ENCODE measurements at places on chromosomes 1 and 21. TPM values are rescaled to one million over a fixed set of nuclear protein-coding genes. Genes with fewer than 3 reads are reported as not detected.

GRCh38 chr21:14880922-14881321, 183.9 kb downstream of the NRIP1 start:
- no peak for DNase-seq

Gene TFF2
- not detected for total RNA-seq

- DNase-seq: no peak
Measured at GRCh38 chr1:197222780-197223179, 45.3 kb upstream of the CRB1 start.

Gene BRDT
- not detected for total RNA-seq

DNA sequence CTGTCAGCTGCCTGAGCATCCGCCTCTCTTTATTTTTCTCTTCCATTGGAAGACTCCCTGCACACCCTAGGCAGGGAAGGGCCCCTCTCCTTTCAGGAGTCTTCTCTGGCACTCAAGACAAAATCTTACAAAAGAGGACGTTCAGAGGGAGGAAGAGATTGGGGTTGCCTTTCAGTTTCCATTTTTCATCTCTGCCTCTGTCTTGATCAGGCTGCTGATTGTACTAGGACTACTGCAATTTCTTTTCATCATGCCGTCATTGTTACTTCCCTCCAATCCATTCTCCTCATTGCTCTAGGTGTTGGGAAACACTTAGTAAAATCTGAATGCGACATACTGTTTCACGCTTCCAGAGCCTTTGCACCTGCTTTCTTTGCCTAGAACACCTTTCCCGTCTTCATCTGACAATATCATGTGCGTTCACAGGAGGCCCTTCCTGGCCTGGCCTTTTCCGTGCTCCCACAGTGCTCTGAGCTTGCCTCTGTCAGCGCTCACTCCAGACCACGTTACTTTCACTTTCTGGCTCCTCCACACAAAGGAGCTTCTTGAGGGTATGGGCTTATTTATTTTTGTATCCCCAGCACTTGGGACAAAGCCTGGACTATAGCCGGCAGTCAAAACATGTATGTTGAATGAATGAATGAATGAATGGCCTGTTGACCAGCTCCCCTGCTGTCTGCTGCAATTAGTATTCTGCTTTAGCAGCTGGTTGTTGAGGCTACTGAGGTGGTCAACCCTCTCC, 10.9 kb downstream of the LRRC71 start:
- DNase-seq: no peak

Gene TRIM46
- total RNA-seq: 0.43 TPM

- DNase-seq: no peak
Measured at GRCh38 chr1:206569556-206569955, 42.7 kb downstream of the EIF2D start.

Gene AURKAIP1
- total RNA-seq: 128 TPM

- no peak for DNase-seq
Measured at GRCh38 chr21:14520535-14520934, 25.6 kb downstream of the SAMSN1 start.

Gene HSPA6
- 0.45 TPM for total RNA-seq

Gene HPCA
- not detected for total RNA-seq

GRCh38 chr1:25821630-25822091, 1.9 kb downstream of the MTFR1L start:
- no peak for DNase-seq

- no peak for DNase-seq
Measured at GRCh38 chr1:60936591-60937342, 145.6 kb upstream of the NFIA start.

Gene RGS13
- not detected for total RNA-seq

- DNase-seq: no peak
Measured at GRCh38 chr1:211013346-211014240, 120.4 kb downstream of the KCNH1 start.

DNA sequence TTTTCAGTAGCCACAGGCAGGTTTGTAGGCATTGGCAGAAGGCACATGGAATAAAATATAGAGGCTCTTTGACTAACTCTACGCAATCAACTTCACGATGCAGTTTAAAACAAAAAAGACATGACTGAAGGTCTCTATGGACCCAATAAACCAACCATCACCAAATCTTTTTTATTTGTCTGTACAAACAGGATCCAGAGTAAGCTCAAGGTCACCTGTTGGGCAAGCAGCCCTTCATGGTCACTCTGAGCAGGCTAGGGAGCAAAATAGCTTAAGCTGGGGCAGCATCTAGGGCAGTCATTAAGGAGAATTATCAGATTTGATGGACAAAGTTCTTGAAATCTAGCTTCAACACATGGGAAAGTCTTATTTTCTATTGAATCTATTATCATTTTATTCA, 26.8 kb upstream of the PROX1 start:
- DNase-seq: no peak

Gene GPR37L1
- total RNA-seq: not detected

Gene PTPRF
- 32.0 TPM for total RNA-seq

GRCh38 chr1:7561331-7561921, 209.7 kb upstream of the VAMP3 start:
- DNase-seq: no peak

GRCh38 chr1:244709076-244709475, 56.1 kb downstream of the DESI2 start:
- DNase-seq: no peak

Gene PADI6
- not detected for total RNA-seq

Gene SYT11
- total RNA-seq: 0.14 TPM

GRCh38 chr1:38173157-38173831, 126.7 kb upstream of the POU3F1 start:
- no peak for DNase-seq

Gene FCGR3B
- total RNA-seq: not detected

Gene OR6N1
- total RNA-seq: not detected

- DNase-seq: no peak
Measured at GRCh38 chr1:199015799-199016198, 377.0 kb downstream of the PTPRC start.

DNA sequence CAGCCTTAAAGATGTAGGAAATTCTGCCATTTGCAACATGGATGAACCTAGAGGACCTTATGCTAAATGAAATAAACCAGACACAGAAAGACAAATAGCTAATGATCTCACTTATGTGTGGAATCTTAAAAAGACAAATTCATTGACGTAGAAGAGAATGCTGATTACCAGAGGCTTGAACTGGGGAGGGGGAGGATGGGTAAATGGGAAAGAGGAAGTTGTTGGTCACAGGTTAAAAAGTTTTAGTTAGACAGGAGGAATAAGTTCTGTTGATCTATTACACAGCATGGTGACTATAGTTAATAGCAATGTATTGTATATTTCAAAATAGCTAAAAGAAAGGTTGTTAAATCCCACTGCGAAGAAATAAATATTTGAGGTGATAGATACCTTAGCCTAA, 62.8 kb downstream of the PKN2 start:
- DNase-seq: no peak

DNA sequence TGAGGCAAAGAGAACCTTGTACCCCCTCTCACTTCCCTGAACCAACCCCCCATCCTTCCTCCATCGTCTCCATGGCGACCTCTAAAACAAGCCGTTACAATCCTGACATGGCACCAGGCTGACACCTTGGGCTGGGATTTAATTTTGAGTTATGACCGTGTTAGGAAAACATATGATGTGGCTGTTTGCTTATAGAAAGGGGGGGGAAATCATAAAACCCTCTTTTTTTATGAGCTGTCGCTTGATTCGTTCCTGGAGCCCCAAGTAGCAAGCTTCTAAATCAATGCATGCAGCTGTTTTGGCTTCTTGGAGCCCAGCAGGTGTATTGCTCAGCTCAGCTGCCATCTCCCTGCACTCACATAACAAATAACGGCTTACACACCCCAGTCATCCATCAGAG, 301.2 kb upstream of the SPAG17 start:
- no peak for DNase-seq

Gene FCGR3A
- not detected for total RNA-seq

Gene MIXL1
- not detected for total RNA-seq

Gene PROX1
- total RNA-seq: 0.12 TPM

Gene HES2
- 0.57 TPM for total RNA-seq

DNA sequence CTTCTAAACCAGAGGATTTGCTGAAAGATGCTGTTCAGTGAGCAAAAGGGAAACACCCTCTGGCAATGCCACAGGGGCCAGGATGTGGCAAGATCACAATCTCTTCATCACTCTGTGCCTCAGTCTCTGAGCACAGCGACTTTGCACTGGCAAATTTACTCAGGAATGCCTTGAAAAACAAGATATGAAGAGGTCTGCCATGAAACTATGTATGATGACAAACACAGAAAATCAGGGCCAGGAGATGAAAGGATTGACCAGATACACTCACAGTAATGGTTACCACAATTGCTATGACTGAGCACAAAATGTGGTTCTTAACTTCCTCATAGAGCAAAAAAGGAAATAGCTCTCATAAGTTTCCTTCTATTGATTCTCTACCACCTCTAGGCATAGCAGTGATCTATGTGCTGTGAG, 5.8 kb downstream of the TTC13 start:
- no peak for DNase-seq

- no peak for DNase-seq
Measured at GRCh38 chr1:166763318-166763717, 76.0 kb upstream of the POGK start.

- no peak for DNase-seq
Measured at GRCh38 chr1:83637586-83637985, 361.3 kb downstream of the TTLL7 start.

GRCh38 chr1:177082855-177083693, 81.4 kb downstream of the ASTN1 start:
- DNase-seq: no peak

DNA sequence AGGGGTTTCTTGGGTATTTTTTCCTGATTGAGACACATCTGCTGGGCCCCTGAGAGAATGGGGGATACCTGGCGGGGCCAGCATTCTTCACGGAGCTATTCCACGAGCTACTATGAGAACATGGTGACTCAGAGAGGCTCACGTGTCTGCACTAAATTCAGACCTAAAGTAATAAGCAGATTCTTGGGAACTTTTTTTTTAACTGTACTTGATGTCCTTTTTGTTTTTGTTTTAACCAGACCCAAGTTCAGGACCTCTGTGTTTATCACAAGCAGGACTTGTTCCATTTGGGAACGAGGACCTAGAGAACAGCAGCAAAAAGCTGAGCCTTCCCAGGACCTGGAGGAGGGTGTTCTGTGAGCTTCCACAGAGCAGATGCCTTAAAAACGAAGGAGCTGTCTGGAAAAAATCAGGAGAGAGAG, 44.0 kb downstream of the EVA1C start:
- DNase-seq: no peak

Gene LHX4
- total RNA-seq: 0.79 TPM

DNA sequence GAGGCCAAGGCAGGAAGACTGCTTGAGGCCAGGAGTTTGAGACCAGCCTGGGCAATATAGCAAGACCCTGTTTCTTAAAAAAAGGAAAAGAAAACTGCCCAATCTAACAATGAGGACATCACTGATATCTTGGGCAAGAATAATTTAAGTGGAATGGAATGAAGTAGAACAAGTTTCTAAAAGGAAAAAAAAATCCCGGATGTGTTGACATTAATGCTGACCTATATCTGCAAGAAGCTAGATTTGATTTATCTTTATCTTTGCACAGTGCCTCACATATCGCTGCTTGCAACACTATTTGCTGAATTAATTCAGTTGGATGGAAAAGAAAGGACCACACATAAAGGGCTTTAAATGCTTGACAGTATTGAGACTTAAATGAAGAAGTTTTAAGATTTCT, 27.8 kb downstream of the DIPK1A start:
- no peak for DNase-seq

GRCh38 chr1:73759011-73759410, 439.0 kb downstream of the LRRIQ3 start:
- DNase-seq: no peak

DNA sequence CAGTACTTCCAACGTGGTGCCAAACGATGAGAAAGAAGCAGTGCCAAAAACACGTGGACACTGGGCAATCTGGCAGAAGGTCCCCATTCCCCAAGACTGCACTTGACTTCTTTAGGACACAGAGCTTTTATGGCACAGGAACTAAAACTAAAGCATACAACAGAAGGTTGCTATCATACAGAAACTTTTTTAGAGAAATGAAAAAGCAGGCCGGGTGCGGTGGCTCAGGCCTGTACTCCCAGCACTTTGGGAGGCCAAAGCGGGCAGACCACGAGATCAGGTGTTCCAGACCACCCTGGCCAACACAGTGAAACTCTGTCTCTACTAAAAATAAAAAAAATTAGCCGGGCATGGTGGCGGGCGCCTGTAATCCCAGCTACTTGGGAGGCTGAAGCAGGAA, 43.0 kb downstream of the GNB1 start:
- no peak for DNase-seq

- no peak for DNase-seq
Measured at GRCh38 chr1:223000632-223001031, 142.4 kb downstream of the TLR5 start.

DNA sequence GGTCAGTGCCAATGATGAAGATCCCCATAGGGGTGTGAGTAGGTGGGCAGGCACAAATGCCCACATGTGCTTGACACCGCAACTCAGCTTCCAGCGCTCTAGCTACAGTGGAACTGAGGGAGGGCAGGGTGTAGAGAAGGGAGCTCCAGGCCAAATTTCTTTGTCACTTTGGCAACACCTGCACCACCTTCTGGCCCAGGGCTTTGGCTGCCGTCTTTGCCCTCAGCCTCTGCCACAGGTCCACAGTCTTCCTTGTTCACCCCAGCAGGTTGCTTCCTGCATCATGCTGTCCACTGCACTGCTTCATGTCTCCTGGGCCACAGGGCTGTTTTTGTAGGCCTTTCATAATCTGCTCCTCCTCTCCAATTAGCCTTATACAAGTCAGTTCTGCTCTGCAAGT, 20.4 kb upstream of the FMOD start:
- no peak for DNase-seq

Measured in NCI-H460 (cell line).